A549 treated with Hydrocortisone at 1 μM for 4 hours (cell line): ENCODE measurements at places on chromosomes 11 and 22. TPM values are rescaled to one million over a fixed set of nuclear protein-coding genes. Genes with fewer than 3 reads are reported as not detected.

Gene ZNF215
- 0.78 to 1.0 TPM (median 0.85 TPM) in 5 replicates for total RNA-seq

Gene NCR3LG1
- total RNA-seq, result 1.7 to 3.7 TPM (median 2.2 TPM) in 5 replicates

Gene SLC17A6
- not detected in 5 replicates for total RNA-seq

Gene BEST1
- total RNA-seq, result 1.2 to 5.9 TPM (median 3.7 TPM) in 5 replicates

Gene PHLDA2
- 83.4 to 114 TPM (median 108 TPM) in 5 replicates for total RNA-seq

Gene PRR5L
- total RNA-seq, result 9.8 to 15.6 TPM (median 13.6 TPM) in 5 replicates

Gene CCDC89
- not detected in 5 replicates for total RNA-seq

Gene LRRC32
- total RNA-seq, result 0.17 to 0.23 TPM (median 0.21 TPM) in 5 replicates

Gene DGKZ
- total RNA-seq, result 43.3 to 50.5 TPM (median 47.1 TPM) in 5 replicates

Gene C1QTNF5
- total RNA-seq, result not detected in 5 replicates

Gene ROBO4
- not detected in 5 replicates for total RNA-seq

Gene KCNJ5
- 0.01 to 0.03 TPM (median 0.02 TPM) in 3 of 5 replicates, not detected in the others for total RNA-seq

Gene C11orf86
- total RNA-seq, result 45.5 to 81.5 TPM (median 70.4 TPM) in 5 replicates

Gene PHOX2A
- total RNA-seq, result not detected in 5 replicates

Gene BATF2
- 0.54 to 0.70 TPM (median 0.61 TPM) in 5 replicates for total RNA-seq

Gene TBX10
- total RNA-seq, result not detected in 5 replicates

Gene OR56A1
- not detected in 5 replicates for total RNA-seq

Gene CCDC188
- total RNA-seq, result not detected in 5 replicates

Gene RFPL1
- total RNA-seq, result not detected in 5 replicates

Gene SLC22A8
- total RNA-seq, result not detected in 5 replicates

Gene MRGPRX3
- 0.09 TPM in 1 of 5 replicates, not detected in the others for total RNA-seq

Gene ZP1
- 0.14 to 0.46 TPM (median 0.28 TPM) in 5 replicates for total RNA-seq

Gene OR10AG1
- total RNA-seq, result not detected in 5 replicates

Gene HBG2
- not detected in 5 replicates for total RNA-seq

Gene OR6T1
- not detected in 5 replicates for total RNA-seq

Gene OVOL1
- total RNA-seq, result 0.03 to 0.13 TPM (median 0.08 TPM) in 3 of 5 replicates, not detected in the others

Gene SLC29A2
- total RNA-seq, result 5.8 to 8.6 TPM (median 8.0 TPM) in 5 replicates

Gene CATSPER1
- 0.98 to 1.4 TPM (median 1.3 TPM) in 5 replicates for total RNA-seq

Gene L3MBTL2
- 17.7 to 22.3 TPM (median 18.2 TPM) in 5 replicates for total RNA-seq

Gene SYCE3
- total RNA-seq, result 0.25 to 0.52 TPM (median 0.48 TPM) in 3 of 5 replicates, not detected in the others

Gene PANX2
- 5.0 to 5.8 TPM (median 5.5 TPM) in 5 replicates for total RNA-seq

Gene C11orf21
- total RNA-seq, result not detected in 5 replicates

Gene ATG16L2
- 3.1 to 4.2 TPM (median 3.6 TPM) in 5 replicates for total RNA-seq

Gene PRSS23
- total RNA-seq, result 392 to 459 TPM (median 424 TPM) in 5 replicates

Gene BAD
- total RNA-seq, result 65.9 to 95.2 TPM (median 90.0 TPM) in 5 replicates

Gene FZD4
- 0.99 to 1.6 TPM (median 1.2 TPM) in 5 replicates for total RNA-seq

Gene CACNA1I
- 0.05 to 0.07 TPM (median 0.05 TPM) in 5 replicates for total RNA-seq

Gene MUC6
- total RNA-seq, result not detected in 5 replicates

Gene ZNRF3
- total RNA-seq, result 5.4 to 8.6 TPM (median 7.6 TPM) in 5 replicates

Gene ANO5
- total RNA-seq, result 1.1 to 2.2 TPM (median 1.5 TPM) in 5 replicates

Gene MMP7
- 21.8 to 34.2 TPM (median 23.2 TPM) in 5 replicates for total RNA-seq
